ENCODE measurements at places on chromosomes 1 and 21.

GRCh38 chr1:156251527-156251926 lies 3.7 kb upstream of the PAQR6 start:
- no peak for DNase-seq

DNA sequence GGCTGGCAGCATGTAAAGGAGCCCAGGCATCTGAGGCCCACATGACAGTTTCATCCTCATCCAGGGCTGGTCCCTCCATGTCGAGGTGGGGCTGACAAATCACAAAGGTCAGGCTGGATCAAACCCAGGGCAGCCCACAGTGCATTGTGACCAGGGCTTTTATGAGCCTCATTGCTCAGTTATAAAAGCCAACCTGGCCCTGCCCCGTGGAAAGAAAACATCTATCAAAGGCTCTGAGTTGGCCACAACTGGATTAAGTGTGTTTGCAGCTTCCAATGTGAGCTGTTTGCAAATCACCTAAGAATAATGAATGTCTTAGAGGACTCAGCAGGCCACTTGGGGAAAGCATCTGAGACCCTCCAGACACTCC lies 45.4 kb downstream of the GRHL3 start:
- no peak for DNase-seq

DNA sequence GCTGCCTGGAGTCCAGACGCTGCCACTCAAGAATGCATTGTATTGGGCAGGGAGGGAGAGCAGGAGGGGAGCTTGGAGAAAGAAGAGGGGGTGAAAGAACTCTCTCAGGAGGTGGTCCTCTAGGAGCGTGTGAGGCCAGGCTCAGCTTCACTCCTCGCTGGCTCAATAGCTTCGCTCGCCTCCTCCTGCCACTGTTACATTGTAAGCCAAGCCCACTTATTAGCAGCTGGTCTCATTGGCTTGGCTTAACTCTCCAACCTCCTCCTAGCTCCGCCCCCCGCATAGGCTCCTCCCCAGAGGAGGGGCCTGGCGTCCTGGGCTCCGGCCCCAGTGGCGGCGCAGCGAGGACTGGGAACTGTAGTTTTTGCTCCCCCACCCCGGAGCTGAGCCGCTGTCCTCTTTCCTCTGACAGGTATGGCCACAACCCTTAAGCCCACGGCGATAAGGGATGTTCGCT lies at the start of gene KCNN3:
KCNN3 (minus strand) TSS at position 167 of the 457 bp plus-strand sequence. CDS start 317 bp downstream, outside the sequence.
- peak; percentile 93 for DNase-seq

DNA sequence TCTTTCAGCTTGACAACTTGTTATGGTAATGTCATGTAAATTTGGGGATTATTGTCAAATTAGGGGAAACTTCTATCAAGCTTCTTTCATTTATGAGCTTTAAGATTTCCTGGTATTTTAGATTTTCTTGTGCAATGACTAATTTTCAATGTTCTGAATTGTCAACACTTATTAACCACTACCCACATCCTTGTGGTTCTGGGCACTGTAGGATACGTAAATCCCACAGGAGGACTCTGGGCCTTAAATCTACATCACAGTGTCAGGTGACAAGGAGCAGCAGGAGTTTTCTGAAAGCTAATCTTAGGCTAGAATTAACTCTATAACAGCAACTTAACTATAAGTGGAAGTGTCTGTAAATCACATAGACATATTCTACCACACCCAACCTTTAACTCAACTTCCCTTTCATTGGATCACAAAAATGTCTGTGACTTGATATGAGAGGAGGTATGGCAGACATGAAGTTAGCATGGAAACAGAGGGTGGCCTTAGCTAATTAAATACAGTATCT lies 397.7 kb downstream of the HLX start:
- DNase-seq = no peak

DNA sequence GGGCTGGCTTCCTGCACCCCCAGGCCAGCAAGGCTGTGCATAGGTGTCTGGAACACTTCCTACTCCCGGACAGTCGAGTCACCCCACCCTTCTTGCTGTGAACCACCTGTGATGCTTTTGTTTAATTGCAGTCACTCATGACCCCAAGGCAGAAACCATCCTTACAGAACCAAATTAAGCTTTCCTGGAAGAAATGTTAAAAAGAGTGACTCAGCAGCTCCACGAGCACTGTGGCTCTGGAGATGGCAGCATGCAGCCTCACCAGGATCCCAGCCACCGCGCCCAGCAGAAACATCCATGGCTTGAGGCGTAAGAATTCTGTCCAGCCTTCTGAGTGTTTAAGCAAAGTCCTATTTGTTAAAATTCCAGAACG lies 28.8 kb downstream of the SNAP47 start:
- DNase-seq = no peak

GRCh38 chr1:234893725-234894630 lies 234.7 kb downstream of the TOMM20 start:
- no peak for DNase-seq

GRCh38 chr1:208279826-208280588 lies 35.8 kb upstream of the PLXNA2 start:
- DNase-seq = no peak

- no peak for DNase-seq
Measured at GRCh38 chr1:96409087-96409486, 312.5 kb upstream of the PTBP2 start.

GRCh38 chr1:1337793-1338147 lies 6.7 kb downstream of the TAS1R3 start:
- no peak for DNase-seq

DNA sequence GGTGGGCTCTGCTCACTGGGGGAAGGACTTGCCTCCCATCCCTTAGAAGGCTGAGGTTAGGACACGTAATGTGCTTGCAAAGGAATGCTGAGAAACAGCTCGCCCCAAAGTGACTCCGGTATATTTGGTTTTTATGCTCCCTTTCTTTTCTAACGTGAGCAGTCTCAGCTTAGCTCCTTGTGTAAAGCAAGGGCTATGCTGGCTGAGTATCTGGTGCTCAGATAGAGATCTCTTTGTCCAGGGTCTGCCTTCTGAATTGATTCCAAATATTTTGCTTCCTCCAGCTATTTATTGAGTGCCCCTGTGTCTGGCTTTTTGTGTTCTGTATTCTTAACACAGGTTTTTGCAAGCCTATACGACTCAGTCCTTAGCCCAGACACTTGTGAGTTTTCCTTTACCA lies 94.5 kb upstream of the ARTN start:
- no peak for DNase-seq

GRCh38 chr1:208374391-208374941 lies 130.3 kb upstream of the PLXNA2 start:
- DNase-seq = no peak

GRCh38 chr1:43396059-43396458 lies 6.4 kb downstream of the SZT2 start:
- DNase-seq = no peak

GRCh38 chr21:45250914-45251634 lies 36.6 kb downstream of the POFUT2 start:
- DNase-seq = no peak

GRCh38 chr1:205293350-205294074 lies 28.0 kb downstream of the NUAK2 start:
- no peak for DNase-seq

DNA sequence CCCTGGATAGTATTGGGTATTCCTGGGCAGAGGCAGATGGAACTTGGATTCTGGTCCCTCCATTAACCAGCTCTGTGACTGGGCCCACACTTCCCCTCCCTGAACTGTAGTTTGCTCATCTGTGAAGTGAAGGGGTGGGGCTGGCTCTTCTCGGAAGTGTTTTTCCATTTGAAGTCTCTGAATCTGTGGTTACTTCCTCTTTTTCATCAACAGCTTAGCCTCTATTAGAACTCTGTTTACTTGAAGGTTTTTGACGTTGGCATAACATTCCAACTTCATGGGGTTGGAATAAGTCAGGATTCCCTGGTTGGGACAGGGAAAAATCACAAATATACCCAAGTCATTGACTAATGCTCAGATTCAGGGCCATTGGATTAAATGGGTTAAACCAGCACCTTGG lies 3.6 kb downstream of the KIAA0040 start:
- DNase-seq = no peak

DNA sequence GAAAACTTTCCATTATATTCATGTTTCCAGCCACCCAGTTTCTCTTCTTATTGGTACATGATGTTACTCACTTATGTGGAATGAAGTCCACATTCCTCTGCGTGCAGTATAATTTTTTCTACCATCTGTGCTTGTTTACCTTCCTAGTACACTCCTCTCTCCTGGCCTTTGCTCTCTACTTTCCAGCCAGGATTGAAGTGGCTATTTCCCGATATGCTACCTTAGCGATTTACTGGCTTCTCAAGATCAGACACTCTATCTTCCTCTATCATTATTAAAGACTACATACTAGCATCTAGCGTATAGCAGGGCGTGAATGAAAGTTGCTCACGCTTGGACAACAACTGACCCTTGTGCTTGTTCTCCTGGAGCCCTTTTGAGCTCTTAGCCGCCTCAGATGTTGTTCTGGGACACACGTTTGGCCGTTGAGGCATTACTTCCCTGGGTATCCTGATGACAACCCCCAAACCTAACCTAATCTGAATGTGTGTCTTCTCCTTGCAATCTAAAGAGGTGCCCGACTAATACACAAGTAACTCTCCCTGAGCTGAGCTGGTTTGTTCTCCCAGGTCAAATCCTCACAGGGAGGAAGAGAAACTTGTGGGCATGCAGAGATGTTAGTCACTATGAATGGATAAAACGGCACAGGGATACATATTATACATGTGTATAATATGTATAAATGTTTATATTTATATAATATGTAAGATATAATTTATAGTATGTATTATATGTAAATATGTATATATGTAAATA lies 13.4 kb upstream of the MTARC2 start:
- no peak for DNase-seq

GRCh38 chr1:35530946-35531345 lies 26.3 kb downstream of the KIAA0319L start:
- DNase-seq = no peak

- no peak for DNase-seq
Measured at GRCh38 chr1:86389307-86389706, 6.8 kb downstream of the ODF2L start.

DNA sequence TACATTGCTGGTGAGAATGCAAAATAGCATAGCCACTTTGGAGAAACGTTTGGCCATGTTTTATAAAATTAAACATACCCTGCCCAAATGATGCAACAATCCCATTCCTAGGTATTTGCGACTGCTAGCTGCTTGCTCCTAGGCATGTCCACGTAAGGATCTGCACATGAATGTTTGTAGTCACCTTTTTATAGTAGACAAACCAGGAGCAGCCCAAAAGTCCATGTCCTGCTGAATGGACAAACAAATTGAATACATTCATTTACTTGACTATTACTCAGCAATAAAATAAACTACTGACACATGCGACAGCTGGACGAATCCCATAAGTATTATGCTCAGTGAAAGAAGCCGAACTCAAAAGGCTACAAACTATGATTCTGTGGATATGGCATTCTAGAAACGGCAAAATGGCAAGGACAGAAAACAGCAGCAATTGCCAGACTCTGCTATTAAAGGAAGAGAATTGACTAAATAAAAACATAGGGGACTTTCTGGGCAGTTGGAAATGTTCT lies 161.9 kb upstream of the GALNT2 start:
- DNase-seq = no peak

GRCh38 chr1:91054780-91055481 lies 33.1 kb upstream of the ZNF644 start:
- no peak for DNase-seq
